Fibroblast of skin of back (primary cell): ENCODE measurements at places on chromosomes 6 and 20.

DNA sequence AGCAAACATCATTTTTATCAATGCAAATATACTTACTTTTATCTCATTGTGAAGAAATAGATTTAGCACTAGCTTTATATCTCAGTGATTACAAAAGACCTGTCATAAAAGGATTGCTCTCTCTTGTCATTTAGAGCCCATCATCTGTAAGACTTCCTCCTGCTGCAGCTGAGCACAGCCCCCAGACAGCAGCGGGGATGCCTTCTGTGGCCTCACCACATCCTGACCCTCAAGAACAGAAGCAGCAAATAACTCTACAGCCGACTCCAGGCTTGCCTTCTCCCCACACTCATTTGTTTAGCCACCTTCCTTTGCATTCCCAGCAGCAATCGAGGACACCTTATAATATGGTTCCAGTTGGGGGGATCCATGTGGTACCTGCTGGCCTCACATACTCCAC, 127.0 kb upstream of the EDN1 start:
- DNase-seq = no peak

DNA sequence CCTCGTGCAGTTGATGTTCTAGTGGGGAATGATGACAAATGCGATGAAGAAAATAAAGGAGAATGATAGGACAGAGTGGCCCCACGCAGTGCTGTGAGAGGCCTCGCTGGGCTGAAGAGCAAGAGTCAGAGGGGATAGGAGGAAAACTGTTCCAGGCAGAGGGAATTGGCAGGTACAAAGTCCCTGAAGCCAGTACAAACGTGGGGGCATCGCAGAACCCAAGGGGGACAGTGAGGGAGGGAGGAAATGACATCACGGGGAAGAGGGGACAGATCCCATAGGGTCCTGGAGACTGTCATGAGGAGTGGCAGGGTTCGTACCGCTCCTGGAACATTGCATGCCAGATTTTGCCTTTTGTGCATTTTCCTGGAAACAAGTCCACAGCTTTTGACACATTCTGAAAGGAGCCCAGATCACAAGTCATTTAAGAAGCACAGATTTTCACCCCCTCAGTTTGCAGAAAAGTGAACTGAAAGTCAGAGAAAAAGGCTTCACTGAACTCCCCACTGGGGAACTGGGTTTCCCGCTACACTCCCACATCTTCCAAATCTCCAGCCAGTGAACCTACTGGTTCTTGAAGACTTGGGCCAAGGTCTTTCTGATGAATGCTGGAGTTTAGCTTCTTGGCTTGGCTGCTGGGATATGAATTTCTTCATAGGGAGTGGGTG, 77.0 kb downstream of the SULF2 start:
- DNase-seq = no peak

DNA sequence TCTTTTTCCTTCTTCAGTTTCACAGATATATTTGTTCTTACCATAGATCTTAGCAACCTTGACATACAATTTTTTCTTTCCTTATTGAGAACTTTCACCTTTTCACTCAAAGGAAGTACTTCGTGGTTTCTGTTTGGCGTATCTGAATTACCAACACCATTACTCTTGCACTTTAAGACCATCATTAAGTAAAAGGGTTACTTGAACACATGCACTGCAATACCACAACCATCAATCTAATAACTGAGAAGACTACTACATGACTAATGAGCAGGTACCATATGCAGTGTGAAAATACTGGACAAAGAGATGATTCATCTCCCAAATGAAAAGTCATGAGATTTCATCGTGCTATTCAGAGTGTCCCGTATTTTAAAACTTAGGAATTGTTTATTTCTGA, 21.7 kb upstream of the SENP6 start:
- no peak for DNase-seq

DNA sequence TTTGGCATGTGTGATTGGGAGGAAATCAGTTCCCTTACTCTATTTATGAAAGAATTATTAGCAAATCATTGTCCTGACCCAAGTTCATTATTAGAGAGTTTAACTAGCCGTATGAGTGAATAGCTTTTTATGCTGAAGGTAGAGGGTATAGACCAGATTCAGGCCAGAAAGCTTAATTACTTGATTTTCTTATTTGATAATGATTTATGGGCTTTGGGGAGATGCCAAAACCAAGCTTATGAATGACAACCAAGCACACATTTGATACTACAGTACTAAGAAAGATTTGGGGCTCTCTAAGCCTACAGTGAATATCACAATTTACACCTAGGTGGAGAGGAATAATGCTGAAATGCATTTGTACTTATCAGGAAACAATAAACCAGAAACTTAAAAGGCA, 193.2 kb downstream of the ARHGAP18 start:
- no peak for DNase-seq

DNA sequence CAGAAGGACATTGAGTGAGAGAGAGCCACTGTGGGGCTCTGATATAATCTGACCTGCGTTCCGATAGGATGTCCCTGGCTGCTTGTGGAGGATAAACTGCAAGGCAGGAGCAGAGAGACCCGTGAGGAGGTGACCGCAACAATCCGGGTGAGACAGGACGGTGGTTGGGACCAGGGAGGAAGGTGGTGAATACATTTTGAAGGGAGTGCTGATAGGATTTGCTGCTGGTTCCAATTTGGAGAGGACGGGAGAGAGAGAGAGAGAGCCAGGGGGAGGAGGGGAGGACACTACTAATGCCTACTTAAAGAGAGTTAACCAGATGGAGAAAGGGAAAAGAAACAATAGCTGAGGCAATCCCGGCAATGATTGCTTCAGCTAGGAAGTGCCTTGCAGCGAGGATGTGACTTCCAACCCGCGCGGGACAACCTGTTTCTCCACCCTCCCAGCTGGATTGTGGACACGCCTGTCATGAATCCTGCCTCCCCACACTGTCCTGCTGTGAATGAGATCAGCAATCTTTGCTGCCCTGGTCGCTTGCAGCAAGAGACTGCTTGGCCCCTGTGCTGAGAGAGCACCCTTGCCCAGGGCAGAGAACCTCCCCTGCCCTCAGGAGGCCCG, 199.0 kb upstream of the KCNG1 start:
- peak; percentile 80 for DNase-seq

- DNase-seq = no peak
Observed at GRCh38 chr20:34873583-34874093, 982 bp upstream of the GGT7 start.

GRCh38 chr20:33826270-33826897, 15.2 kb downstream of the CHMP4B start:
- DNase-seq = peak; percentile 28

- DNase-seq = peak; percentile 85
Observed at GRCh38 chr6:113586413-113587077, 270.6 kb upstream of the MARCKS start.

DNA sequence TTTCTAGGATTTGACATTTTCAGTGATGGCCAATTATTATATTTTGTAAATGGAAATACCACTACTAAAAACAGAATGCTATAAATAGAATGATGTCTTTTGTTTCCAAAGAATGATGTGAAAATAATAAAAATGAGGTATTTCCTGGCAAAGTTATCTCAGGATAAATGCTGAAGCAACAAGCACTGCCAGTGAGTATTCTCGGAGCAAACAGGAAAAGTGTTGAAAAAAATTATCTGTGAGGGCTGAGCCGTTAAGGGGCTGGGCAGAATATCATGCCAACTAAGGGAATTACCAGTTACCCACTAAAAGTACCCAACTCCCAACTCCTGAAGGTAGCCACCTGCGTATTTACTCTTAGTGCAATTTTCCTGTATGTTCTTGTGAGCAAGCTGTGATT, 23.6 kb upstream of the SCAF8 start:
- DNase-seq = no peak

- DNase-seq = no peak
Observed at GRCh38 chr20:25220810-25221591, 25.5 kb downstream of the ENTPD6 start.

DNA sequence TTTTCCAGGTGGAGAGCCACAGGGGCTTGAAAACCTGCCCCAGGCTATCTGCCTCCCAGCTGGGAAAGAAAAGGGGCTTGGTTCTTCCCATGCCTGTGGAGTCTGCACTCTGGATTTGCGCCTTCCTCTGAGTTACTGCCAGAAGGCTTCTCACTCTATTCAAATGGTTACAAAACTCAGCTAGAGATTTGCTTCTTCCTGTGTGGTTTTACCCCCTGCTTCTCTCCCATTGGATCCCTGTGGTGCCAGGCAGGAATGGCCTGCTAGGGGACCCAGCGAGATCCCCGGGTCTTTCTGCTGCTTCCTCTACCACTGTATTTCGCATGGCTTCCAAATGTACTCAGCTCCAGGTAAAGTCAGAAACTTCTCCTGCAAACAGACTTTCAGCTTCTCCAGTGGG, 192.0 kb upstream of the HS3ST5 start:
- DNase-seq = no peak

- DNase-seq = no peak
Observed at GRCh38 chr6:98687752-98688151, 146.6 kb upstream of the POU3F2 start.

- peak; percentile 53 for DNase-seq
Observed at GRCh38 chr20:51331481-51331880, 211.0 kb downstream of the NFATC2 start.

DNA sequence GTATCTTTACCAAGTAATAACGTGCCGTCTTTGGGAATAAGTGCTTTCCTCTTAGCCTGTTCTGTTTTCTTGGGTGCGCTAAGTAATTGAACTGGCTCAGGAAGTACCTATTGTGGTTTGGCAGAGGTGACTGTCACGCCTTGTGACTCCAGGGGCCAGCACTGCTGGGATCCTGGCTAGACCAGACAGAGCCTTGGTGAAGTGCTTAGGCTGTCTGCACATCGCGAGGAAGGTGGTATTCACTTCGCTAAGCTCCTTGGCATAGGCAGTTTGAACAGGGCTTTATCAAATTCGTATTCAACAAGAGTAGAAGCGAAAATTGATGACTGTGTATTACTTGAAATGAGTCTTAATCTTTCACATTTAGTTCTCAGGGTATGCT, 17.6 kb downstream of the PRDM1 start:
- no peak for DNase-seq

DNA sequence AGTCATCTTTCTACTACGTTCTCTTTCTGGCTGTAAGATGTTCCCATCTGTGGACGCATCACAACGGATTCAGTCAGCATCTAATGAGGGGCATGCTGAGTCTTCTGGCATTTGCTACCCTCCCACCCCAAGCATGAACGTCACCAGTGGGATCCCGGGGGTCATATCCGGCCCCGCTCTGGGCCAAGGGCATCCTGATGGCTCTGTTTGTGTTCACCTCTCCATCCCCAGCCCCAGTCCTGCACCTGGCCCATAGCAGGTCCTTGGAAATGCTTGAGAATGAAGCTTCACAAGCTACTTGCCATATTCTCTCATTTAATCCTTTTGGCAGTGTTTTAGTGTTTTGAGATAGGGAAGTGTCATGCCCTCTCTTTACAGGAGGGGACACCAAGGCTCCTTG, 14.9 kb downstream of the APCDD1L start:
- DNase-seq = no peak

DNA sequence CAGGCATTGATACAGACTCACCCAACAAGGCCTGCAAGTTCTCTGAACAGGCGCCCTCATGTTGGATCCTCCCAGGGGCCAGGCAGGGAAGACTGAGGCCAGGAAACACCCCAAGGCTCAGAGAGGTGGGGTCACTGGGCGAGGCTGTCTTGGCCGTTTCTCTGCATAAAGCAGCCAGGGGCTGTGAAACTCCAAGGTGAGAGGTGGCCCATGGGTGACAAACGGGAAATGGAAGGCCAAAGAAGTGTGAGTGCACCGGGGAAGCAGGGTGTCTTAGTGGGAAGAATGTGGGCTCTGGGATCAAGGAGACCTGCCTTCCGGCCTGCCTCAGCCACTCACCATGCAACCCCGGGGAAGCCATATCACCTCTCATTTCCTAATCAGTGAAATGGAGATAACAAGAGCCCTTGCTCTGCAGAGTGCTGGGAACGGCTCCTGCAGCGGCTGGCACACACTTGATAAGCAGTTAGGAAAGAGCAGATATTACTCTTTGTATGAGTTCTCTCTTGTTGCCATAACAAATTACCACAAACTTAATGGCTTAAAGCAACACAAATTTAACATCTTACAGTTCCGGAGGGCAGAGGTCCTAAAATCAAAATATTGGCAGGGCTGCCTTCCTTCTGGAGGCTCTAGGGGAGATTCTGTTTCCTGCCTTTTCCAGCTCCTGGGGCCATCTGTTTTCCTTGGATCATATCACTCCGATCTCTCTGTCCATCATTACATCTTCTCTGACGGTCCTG, 168.6 kb downstream of the NFATC2 start:
- no peak for DNase-seq

DNA sequence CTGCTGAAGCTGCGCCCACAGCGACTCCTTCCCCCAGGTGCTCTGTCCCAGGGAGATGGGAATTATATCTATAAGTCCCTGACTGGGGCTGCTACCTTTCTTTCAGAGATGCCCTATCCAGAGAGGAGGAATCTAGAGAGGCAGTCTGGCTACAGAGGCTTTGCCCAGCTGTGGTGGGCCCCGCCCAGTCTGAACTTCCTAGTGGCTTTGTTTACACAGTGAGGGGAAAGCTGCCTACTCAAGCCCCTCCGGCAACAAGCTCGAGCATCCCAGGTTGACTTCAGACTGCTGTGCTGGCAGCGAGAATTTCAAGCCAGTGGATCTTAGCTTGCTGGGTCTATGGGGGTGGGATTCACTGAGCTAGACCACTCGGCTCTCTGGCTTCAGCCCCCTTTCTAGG, 152.5 kb upstream of the MAP3K7 start:
- DNase-seq = no peak

GRCh38 chr6:15974817-15975216, 154.1 kb upstream of the MYLIP start:
- DNase-seq = no peak

- no peak for DNase-seq
Observed at GRCh38 chr6:75495011-75495410, 1.4 kb upstream of the FILIP1 start.

DNA sequence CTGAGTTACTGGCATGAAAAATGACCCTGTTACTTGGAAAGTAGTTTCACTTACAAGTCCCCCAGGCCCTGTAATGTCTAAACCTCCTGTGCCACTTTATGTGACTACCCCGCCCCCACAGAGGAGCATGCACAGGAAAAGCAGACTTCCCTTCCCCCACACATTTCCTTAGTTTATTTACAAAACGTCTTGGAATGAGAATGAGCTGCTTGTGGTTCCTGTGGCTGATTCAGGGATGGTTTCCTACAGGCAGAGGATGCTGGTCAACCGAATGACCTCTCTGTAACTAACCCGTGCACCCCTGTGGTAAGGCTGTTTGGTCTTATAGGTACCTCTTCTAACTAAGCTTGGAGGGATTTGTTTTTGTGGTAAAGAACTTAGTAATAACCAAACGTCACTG, 28.5 kb downstream of the RSPO3 start:
- peak; percentile 87 for DNase-seq

DNA sequence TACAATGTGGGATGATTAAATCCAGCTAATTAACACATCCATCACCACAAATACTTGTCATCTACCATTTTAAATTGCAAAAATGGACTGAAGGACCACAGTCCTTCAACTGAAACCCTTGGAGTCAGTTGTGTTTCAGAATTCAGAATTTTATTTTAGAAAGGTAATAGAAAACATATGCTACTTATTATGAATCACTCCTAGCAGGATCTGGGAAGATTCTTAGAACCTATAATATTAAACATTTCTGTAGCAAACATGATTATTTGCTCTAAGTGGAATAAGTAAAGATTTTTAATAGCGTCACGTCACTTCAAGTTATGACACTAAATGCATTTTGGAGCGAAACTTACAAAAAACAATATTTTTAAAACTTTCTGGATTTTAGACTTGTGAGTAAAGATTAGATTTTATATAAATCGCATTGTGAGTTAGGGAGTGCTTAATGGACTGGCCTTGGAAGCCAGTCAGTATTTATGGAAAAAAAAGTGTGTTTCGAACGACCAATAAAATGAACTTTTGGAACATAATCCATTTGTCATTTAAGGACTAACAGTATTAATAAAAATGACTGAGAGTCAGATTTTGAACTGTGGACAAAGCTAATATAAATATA, 71.8 kb upstream of the PHACTR2 start:
- DNase-seq = no peak

GRCh38 chr6:33610779-33611732, 10.1 kb upstream of the ITPR3 start:
- no peak for DNase-seq
